CD4-positive, alpha-beta T cell treated with Interleukin-12 subunit alpha and Interleukin-12 subunit beta, for 1 hour (primary cell): ENCODE measurements at places on chromosomes 2 and 18.
A peak's percentile ranks its signal among the peaks of the same experiment; 100 is the strongest.

GRCh38 chr2:8235419-8235818, 446.4 kb upstream of the ID2 start:
- DNase-seq: no peak

DNA sequence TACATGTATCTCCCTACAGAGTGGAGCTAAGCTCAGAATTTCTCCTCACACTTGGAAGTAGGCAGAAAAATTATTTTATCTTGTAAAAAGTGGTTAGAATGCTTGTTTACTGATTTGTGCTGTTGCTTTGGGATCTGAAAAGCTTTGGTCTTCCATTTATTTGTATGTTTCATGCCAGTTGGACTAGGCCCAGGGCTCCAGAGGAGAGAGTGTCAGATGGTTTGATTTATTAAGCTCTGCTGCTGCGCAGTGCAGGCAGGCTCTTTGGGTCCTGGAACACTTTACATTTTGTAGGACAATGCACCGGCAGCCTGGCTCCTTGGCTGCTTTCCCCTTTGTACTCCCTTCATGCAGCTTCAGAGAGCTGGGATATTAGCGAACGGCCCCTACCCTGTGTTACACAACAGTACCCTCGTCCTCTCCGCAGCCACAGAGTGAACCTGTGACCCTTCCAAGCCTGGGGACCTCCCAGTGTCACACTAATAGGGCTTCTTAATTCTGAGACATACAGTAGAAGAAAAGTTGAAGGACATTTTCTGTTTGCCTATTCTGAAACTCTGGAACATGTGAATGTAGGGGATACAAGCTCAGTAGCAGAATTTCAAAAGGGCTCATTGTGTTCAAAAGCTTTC, 56.7 kb upstream of the EML6 start:
- DNase-seq: no peak

DNA sequence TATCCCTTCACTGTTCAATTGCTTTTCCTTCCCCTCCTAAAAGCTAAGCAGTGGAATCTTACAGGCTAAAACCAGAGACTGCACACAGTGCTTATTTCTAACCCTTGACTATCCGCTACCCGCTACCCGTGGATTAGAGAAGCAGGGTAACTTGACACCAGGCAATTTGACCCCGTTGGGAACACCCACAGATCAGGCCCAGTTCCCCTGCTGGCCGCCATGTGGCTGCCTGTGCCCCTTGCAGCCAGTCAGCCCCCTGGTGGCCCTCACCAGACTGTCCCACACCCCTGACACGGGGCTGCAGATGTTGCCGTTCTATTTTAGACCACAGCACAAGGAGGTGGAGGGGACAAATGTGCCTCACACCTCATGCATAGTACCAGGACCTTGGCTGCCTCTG, 74.8 kb downstream of the TXNL1 start:
- no peak for DNase-seq

DNA sequence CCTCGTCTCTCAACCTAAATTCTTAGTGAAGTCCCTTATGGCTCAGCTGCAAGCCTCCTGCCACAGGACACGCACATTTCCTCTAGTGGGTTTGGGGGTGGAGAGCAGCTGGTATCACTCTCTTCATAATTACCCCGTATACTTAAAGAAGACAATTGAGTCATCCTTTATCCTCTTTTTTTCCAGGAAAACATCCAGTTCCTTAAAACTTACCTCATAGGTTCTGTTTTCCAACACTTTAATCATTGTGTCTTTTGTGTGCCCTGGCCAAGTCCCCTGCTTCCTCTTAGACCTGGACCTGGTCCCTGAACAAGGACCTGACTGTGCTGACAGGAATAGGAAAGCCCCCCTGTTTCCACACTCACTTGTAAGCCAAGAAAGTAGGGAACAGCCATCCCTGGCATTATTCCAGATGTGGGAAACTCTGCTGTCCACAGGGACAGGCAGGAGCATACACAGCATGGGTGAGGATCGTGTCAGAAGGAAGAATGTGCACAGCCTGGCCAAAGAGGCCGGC, 42.3 kb upstream of the MYO1B start:
- peak; percentile 32 for DNase-seq

GRCh38 chr2:35989040-35989439, 366.5 kb upstream of the CRIM1 start:
- DNase-seq: no peak

DNA sequence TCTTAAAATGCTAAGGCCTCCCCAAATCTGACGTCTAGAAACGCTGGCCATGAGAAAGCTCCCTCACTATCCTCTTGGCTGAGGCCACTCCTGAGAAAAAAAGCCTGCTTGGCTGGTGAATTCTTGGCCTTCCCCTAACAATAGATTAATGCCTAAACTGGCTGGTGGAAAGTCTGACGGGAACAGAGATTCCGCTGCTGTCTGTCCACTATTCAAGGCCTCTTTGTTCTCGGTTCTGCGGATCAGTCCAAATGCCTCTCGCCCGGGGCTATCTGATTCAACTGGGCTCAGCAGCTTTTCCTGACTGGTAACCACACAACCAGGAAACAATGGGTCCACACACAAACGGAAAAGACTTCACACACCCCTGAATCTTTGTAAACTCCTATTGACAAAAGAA, 27.2 kb downstream of the PXDN start:
- no peak for DNase-seq

- no peak for DNase-seq
These were observed 30.8 kb upstream of the ACYP2 start for GRCh38 chr2:54084600-54084999.

DNA sequence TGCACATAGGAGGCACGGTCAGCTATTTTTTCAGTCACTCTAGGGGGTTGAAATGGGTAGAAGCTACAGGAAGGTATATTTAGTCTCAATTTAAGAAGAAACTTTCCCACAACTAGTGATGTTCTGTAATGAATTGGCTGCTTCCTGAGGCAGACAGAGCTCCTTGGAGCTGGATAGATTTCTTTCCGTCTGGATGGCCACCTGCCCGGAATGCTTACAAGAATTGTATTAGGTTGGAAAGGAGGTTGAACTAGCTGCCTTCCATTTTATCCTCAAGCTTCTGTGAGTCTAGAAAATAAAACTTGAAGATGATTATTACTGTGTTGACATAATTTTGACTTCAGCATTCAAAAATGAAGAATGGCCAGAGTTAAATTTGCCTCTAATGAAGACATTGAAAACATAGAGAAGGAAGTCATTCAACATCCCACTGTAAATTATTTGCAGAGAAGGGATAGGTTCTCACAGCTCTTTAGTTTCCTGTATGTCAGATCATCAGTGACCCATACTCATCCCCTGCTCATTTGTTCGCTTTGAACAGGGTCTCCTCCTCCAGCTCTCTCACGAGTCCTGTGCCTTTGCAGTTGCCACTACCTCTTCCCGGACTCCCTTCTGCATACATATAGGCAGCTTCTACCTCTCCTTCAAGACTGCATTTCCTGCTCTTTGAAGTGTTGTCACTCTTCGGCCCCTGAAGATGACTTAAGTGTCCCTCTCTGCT, 88.8 kb downstream of the CRIM1 start:
- DNase-seq: no peak

- no peak for DNase-seq
These were observed 240.9 kb downstream of the RNF152 start for GRCh38 chr18:61651880-61652268.

- DNase-seq: peak; percentile 68
These were observed at the start of gene SLC40A1 for GRCh38 chr2:189580658-189581353. Gene SLC40A1, minus strand, starts transcription at chr2:189580786. Its CDS starts 326 bp downstream, at chr2:189580460.

DNA sequence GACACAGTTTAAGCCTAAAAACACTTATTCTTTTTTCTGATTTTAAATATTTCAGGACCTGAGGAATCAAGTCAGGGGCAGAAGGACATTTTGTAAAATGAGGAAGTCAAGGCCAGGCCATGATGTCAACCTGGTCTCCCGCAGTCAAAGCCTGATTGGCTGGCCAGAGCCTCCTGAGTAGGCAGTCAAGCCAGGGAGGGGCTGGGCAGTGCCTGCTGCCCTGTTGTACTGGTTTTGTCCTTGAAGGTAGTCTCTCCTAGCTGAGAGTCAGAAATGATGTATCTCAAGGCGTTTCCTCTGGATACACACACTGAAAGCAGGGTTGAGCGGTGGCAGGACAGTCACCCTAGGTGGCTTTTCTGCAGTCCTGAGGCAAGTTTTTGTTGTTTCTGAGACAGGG, 19.8 kb downstream of the CCT7 start:
- DNase-seq: no peak

GRCh38 chr2:113734185-113734584, 22.3 kb downstream of the SLC35F5 start:
- no peak for DNase-seq

GRCh38 chr18:48108136-48108535, 177.7 kb upstream of the SMAD2 start:
- DNase-seq: no peak

DNA sequence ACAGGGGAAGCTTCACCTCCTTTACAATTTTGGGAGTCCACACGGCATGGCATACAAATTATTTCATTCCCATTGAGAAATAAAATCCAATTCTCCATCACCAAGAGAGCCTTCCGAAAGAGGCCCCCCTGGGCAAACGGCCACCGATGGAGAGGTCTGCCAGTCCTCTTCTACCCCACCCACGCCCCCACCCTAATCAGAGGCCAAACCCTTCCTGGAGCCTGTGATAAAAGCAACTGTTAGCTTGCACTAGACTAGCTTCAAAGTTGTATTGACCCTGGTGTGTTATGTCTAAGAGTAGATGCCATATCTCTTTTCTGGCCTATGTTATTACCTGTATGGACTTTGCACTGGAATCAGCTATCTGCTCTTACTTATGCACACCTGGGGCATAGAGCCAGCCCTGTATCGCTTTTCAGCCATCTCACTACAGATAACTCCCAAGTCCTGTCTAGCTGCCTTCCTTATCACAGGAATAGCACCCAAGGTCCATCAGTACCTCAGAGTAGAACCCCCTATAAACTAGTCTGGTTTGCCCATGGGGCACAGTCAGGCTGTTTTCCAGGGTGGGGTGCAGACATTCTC, 58.3 kb downstream of the BCL11A start:
- DNase-seq: no peak

- DNase-seq: no peak
These were observed 210.0 kb upstream of the ZNF521 start for GRCh38 chr18:25561918-25562317.

- peak; percentile 41 for DNase-seq
These were observed 8.1 kb downstream of the SP9 start for GRCh38 chr2:174342686-174343342.

DNA sequence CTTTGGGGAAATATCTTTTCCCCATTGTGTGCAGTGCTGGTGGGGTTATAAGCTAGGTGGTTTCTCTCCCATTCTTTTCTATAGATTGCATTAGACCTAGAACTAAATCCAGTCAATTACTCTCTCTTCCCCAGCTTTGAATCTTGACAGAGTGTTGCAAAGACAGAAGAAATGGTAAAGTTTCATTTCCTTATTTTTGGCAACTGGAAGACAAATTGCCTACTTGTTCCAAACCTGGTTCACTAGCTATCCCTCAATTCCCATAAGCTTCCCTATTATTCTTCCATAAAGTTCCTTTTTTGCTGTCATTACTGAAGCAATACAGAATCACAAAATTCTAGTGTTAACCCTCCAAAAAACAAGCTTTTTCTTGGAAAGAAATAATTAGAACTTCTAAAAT, 94.0 kb upstream of the ITGA4 start:
- no peak for DNase-seq

DNA sequence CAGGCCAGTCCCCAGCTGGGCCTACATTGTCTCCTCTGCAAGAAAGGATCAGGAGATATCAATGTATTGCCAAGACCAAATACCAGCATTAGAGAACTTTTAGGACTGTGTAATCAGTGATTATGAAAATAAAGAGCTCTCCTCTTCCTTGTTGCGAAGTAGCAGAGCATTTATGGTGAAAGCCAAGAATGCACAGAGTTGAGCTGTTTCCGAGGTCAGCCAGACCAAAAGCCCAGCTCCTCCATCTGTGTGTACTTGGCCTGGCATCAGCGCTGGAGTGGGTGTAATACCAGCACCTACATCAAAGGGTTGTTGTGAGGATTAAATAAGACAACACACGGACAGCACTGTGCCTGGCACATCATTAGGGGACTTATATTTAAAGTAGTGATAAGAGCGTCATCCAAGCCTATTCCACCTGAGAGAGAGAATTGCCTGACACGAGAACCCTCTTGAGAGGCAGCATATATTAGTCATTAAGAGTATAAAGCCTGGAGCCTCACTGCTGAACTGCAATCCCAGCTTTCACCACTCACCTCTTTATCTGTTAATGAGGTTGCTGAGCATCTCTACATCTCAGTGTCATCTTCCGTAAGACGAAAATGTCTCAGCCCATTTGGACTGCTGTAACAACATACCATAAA, 7.4 kb upstream of the SLC16A14 start:
- DNase-seq: no peak

GRCh38 chr2:20094955-20095354, 43.5 kb upstream of the LAPTM4A start:
- DNase-seq: no peak

DNA sequence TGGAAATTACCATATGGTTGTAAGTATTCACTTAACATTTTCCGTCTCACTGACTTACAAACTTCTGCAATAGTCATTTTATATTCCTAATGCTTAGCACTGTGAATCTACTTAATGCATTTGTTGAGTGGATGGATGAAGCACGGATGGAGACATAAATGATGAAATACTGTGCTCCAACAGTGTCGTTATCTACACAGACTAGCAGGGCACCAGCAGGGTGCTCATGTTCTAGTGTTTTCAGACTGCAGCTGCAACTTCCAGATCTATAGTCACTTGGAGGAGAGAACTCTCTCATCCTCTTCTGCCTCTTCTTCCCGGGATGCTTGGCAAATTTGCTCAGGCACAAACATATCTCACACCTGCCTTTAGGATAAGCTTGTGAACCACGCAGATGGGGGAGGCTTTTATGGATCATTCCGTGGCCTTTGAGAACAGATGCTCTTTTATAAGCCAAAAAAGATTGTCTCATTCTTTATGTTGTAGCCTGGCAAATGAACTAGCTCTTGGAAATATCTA, 797.7 kb downstream of the MBD2 start:
- DNase-seq: no peak

GRCh38 chr2:176502619-176503018, 233.4 kb downstream of the MTX2 start:
- DNase-seq: no peak

- peak; percentile 40 for DNase-seq
These were observed 403 bp downstream of the TMEM127 start for GRCh38 chr2:96265349-96265839.

DNA sequence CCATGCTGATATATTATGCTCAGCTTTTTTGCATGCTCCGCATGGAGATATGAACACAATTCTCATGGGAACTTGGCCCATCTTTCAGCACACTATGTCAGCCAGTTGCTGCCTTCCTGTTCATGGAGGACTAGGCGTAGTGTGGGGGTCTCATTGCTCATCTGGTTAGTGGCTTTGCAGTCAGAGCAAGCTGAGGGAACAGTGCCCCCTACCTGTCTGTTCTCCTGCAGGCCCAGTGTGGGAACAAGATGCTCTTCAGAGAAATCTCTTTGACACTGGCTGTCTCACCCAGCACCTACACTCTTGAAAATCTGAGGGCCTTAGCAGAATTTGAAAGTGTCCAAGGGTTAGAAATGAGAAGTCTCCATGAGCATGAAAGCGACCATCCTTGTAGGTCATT, 47.1 kb downstream of the SPTBN1 start:
- DNase-seq: peak; percentile 30

- DNase-seq: peak; percentile 33
These were observed 132.7 kb upstream of the XPO1 start for GRCh38 chr2:61670591-61671501.
